ENCODE measurements at places on chromosomes 7 and 10.

DNA sequence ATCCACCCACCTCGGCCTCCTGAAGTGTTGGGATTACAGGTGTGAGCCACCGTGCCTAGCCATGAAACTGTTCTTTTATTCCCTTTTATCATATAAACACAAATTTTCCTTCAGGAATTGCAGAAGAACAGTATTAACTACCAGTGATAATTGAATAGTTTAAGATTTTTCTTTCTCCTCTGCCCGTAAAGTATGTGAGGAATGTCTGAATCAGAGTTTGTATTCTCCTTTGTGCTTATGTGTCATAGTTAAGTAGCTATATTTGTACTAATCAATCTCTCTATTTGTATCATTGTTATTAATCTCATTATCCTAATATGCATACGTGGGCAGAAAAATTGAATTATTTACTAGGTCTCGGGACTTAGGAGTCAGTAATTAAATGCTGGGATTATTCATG is 83.6 kb downstream of the ZNF277 start:
- DNase-seq, result no peak

GRCh38 chr7:147044941-147045340 is 928.3 kb downstream of the CNTNAP2 start:
- no peak for DNase-seq

DNA sequence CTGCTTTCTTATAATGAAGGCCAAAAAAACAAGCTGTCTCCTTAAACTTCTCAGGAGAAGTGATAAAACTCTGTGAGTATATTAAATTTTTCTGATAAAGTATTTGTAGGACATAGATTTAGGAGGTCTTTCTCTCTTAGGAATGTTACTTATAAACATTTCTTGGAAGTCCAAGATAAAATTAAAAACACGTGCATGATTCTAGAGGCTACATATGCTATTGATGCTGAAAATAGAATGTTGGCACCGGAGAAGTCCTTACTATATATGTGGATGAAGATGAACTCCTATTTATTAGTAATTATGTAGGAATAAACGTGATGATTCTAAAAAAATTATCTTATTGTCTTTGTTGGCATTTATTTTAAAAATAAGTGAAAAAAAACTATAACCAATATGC is 241.3 kb upstream of the LRRTM3 start:
- DNase-seq, result no peak

DNA sequence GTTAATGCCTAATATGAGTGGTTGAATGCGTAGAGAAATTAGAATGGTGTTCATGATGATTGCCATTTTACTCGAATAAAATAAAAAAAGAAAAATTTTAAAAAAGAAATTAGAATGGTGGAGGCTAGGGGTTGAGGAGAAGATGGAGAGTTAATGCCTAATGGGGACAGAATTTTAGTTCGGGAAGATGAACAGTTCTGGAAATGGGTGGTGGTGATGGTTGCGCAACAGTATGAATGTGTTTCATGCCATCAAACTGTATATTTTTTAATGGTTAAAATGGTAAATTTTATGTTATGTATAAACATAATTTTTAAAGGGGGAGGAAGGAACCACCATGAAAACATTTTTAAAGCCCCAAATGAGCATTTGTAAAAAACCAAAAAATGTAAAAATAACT is 140.1 kb upstream of the AGK start:
- no peak for DNase-seq

- DNase-seq, result no peak
These were observed 3.7 kb downstream of the TRAPPC14 start for GRCh38 chr7:100154651-100155491.
